ENCODE measurements at places on chromosomes 5 and 9.

GRCh38 chr5:145579301-145579700, 255.8 kb downstream of the PRELID2 start:
- DNase-seq, result no peak

- no peak for DNase-seq
Observed at GRCh38 chr9:130143279-130143893, 28.8 kb upstream of the NCS1 start.

GRCh38 chr9:130523921-130524320, 55.5 kb upstream of the FUBP3 start:
- DNase-seq, result no peak

GRCh38 chr9:87180361-87180760, 233.1 kb upstream of the GAS1 start:
- no peak for DNase-seq

DNA sequence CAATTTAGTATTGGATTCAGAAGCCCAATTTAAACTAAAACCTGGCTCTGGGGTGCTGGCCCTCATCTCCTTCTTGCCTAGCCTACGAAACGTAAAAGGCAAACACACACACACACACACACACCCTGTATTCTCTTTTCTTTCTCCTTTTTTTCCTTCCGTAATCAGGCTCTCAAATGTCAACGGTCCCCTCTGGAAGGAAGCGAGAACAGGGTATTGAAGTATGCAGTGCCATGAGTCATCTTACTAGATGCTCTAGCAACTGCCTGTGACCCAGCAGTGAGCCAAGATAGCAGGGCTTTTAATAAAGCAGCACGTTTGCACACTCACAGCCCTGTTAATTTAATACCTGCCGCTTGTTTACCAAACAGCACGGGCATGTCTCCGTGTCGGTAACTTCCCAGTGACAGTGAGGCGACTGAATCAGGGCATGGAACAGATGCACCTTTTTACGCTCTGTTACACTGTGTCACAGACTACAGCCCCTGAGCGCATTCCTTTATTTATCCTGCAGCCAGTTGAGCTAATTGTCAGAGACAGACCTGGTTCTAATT, 243.8 kb downstream of the BNC2 start:
- peak; percentile 90 for DNase-seq
